Stimulated activated CD4-positive, alpha-beta T cell treated with anti-CD3 and anti-CD28 coated beads, Interleukin-4, amount 100 ng/mL, for 48 hours (primary cell): ENCODE measurements at places on chromosomes 6 and 20.

DNA sequence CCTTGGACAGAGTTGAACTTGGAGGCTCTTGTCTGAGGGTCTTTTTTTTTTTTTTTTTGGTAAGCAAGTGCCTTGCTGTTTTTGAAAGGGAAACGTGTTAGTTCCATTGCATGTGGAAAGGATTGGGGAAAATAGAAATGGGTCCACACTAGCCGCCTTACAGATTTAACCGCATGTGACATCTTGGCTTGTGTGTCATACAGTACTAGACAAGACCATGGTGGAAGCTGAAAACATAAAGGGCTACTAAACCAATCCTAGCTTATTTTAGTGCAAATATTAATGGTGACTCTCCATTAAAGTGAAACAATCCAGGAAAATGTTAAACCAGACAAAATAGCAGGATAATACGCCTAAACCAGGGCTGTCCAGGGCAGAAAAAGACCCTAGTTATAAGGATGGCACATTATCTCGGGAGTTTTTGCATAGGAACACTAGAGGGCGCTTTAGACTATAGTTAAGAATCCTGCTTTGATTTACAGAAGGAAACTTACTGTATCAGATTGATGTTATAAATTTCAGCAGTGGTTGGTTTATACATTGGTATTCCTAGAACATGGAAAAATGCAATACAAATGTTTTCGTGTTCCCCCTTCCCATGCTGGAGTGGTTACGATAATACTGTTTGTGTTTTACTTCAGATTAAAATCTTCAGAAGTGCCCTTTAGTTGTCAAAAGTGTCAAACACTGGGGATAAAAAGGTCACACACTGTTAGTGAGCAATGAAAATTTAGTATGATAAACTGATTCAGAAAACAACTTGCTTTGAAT, 59.8 kb upstream of the DEK start:
- no peak for DNase-seq

GRCh38 chr6:118537574-118537973, 10.5 kb upstream of the PLN start:
- no peak for DNase-seq

GRCh38 chr6:143107440-143107839, 46.8 kb downstream of the AIG1 start:
- DNase-seq, result no peak

- DNase-seq, result no peak
Measured at GRCh38 chr20:9838378-9839295, at the start of gene PAK5. TSS of gene PAK5 (minus strand) at chr20:9839076. CDS start at chr20:9644328, 194,748 bp downstream.

- DNase-seq, result no peak
Measured at GRCh38 chr6:10465629-10466499, 51.0 kb upstream of the TFAP2A start.

- no peak for DNase-seq
Measured at GRCh38 chr20:14331646-14332045, 5.8 kb downstream of the FLRT3 start.

- DNase-seq, result no peak
Measured at GRCh38 chr6:133130863-133131262, 110.3 kb upstream of the EYA4 start.

DNA sequence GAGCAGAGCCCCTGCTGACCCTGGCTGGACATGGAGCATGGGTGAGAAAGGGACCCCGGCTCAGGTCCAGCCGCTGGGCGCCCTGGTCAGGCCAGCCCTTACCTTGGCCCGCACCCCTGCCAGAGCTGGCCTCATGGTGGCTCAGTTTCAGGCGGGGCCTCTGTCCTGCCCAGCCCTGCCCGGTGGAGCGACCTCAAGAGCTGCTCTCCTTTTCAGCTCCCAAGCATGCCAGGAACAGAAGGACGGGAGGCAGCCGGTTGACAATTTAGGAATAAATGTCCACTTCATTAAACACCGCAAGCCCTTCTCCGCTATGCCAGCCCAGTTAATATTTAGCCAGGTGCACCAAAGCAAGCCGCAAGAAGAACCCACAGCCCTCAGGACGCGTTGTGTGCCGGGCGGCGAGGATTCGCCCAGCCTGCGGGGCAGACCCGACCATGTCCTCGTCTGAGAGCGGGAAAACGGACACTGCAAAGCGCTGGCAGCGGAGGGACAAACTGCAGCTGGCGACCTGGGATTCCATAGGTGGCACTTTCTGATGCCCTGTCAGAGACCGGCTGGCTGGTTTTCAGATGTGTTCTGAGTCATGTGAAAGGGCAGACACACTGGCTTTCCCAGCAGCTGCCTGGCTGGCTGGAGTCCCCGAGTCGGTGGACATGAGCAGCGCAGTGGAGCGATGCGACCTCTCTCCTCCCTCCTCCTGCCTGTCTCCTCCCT, 221.9 kb downstream of the TTLL2 start:
- no peak for DNase-seq

GRCh38 chr20:49785852-49786175, 26.8 kb upstream of the SLC9A8 start:
- DNase-seq, result no peak

GRCh38 chr6:166281104-166281503, 27.1 kb downstream of the PRR18 start:
- DNase-seq, result no peak

DNA sequence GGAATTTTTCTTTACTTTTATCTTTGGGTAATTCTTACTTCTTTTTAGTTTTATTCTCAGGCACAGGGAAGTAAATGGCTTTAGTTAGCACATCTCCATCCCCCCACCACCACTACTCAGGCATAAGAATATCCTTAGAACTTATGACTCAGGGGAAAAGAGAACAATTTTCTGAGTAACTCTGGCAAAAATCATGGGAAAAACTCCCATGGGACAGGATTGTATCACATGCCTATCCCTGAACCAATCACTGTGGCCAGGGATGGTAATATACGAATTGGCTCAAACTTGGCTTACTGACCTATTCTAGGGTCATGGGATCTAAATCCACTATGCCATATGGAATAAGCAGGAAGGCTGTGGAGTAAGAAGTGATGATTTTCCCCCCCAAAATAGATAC, 339.1 kb downstream of the BTBD3 start:
- no peak for DNase-seq

DNA sequence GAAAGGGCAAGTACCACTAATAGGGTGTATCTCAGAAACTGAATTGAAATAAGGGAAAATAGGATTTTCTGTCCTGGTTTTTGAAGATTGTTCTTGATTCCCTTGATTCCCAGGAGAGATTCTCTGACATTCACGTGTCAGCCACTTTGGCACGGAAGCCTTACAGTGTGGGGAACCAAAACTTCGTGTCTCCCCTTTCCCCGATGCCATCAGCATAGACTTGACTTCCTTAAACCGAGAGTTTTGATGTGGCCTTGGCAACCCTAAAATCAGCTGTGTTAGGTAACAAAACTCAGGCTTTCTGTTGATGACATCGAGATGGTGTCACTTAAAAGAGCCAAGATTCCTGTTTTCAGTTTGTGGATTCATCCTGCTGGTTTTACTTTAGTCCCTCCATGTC, 7.5 kb downstream of the HMGN4 start:
- DNase-seq, result no peak

GRCh38 chr20:36234771-36235320, 1.4 kb upstream of the AAR2 start:
- DNase-seq, result no peak

- DNase-seq, result no peak
Measured at GRCh38 chr6:11609324-11610071, 71.9 kb downstream of the TMEM170B start.

GRCh38 chr20:46131396-46131795, 13.3 kb downstream of the CD40 start:
- no peak for DNase-seq

DNA sequence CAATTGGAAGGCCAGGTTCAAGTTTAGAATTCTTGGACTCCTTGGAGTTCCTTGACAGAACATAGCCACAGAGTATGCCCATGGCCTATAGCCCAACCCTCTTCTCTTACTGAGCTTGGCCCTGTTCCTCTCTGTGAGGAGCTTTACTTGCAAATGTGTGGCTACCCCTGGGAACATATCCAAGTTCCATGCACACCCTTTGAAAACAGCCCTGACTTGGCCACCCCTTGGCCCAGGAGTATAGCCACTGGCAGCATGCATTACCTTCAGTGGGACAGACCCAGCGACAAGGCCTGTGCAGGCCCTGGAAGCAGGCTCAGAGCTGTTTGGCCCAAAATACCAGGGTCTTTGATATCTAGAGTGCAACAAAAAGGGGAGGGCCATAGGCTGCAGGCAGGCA, 19.5 kb upstream of the MAS1 start:
- DNase-seq, result no peak

DNA sequence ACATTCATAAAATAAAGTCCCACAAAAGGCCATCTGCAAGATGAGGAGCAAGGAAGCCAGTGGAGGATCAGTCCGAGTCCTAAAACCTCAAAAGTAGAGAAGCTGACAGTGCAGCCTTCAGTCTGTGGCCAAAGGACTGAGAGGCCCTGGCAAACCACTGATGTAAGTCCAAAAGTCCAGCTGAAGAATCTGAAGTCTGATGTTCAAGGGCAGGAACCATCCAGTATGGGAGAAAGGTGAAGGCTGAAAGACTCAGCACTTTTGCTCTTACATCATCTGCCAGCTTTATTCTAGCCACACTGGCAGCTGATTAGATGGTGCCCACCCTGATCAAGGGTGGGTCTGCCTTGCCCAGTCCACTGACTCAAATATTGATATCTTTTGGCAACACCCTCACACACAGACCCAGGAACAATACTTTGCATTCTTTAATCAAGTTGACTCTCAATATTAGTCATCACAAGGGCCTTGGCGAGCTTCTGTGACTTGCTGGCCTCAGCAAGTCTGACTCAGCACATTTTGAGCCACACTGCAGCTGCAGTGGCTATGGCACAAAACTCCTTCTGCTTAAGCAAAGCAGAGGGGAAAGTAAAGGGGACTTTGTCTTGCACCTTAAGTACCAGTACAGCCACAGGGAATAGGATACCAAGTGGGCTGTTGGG, 1370.3 kb upstream of the CITED2 start:
- DNase-seq, result no peak

GRCh38 chr6:37807656-37808055, 11.9 kb upstream of the ZFAND3 start:
- no peak for DNase-seq

- no peak for DNase-seq
Measured at GRCh38 chr20:17343091-17343490, 116.3 kb downstream of the PCSK2 start.

DNA sequence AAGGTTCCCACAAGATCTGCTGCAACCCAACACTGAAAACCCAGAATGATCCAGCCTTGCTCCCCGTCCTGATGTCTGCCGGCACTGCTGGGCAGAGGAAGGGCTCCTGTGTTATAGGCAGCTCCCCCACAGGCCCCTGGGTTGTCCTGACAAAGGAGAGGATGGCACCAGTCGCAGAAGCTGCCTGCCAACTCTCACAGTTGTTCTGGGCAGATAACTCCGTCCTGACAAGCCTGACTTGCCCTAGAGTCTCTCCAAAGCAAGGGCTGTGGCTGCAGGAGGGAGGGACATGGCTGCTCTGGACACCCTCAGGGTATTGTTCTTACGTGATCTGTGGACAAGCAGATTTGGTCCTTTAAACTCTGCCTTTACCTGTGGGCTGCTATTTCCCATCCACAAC, 243.8 kb downstream of the CDH26 start:
- no peak for DNase-seq

GRCh38 chr6:105318660-105319059, 84.2 kb downstream of the PREP start:
- no peak for DNase-seq

DNA sequence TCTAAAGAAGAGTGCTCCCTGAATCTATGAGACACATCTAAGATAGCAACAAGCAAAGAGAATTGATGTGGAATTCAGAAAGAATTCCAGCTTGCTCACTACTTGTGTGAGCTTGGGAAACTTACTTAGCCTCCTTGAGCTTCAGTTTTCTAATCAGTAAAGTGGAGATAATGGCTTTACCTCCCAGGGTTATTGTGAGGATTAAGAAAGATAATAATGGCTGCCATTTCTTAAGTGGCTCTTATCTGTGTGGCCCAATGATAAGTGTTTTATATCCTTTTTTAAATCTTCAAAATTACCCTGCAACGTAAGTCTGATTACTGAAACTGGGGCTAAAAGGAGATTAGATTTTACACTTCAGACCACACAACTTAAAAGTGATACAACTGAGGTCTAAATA, 418.5 kb downstream of the LMBRD1 start:
- no peak for DNase-seq

GRCh38 chr6:46773201-46773855, 19.9 kb upstream of the MEP1A start:
- no peak for DNase-seq

DNA sequence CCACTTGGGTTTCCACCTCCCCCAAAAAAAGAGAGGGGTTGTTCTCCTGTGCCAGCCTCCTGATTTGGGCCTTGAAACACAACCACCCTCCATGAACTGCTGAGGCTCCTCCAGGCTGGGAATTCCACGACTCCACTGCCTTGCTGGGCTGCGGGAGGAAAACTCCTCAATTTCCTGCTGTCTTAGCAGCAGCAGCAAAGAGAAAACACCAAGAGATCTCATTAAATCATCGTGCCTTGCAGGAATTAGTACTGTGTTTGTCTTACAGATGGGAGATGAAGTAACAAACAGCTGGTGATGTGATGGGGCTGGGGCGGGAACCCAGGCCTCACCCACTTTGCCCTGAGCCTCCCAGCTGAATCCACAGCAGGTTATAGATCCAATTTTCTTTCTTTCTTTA, 29.0 kb downstream of the BPIFB1 start:
- DNase-seq, result no peak

DNA sequence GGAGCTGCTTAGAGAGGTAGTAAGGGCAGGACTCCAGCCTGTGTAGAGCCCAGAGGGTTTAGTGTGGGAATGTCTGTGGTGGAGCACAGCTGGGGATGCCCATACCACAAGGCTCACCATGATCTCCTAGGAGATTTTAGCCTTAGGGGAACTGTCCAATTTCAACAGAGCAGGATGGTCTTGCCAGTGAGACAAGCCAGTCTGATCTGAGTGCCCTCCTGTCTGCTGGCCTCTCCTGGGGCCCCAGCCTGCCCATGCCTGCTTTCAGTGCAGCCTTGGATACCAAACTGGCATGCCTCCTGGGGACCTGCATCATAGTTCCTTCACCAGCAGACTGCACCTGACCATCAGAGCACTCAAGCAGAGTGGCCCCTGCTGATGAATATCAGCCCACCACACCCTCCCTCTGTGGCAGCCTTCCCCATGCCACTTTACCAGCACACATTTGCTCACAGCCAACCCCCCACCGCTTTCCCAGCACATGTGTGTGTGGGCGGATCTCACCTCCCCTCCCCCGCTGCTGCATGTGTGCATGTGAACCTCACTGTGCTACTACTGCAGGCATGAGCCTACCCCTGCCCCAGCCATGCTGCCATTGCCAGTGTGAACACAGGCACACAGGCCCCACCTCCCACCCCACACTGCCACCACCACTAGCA, 7.9 kb upstream of the TREM1 start:
- no peak for DNase-seq

DNA sequence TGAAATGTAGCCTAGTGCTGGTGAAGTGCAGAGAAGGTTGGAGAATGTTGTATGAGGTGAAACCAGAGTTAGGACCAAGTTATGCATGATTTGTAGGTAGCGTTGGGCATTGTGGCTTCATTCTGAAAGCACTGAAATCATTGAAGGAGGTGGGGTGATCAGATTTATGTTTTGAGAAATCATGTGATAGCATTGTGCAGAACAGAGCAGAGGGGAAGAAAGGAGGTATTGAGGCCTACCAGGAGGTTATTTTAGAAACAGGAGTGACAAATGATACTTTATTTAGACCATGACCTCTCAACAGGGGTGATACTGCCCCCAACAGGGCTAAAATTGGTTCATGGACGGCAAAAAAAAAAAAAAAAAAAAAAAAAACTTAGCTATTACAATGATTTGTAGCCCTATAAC, 15.6 kb upstream of the HMGN3 start:
- no peak for DNase-seq

GRCh38 chr20:87401-87800, at the start of gene DEFB125:
TSS of gene DEFB125 (plus strand) at chr20:87672. CDS start at chr20:87710, 38 bp downstream.
- DNase-seq, result no peak
